DND-41 (cell line): ENCODE measurements at places on chromosomes 5 and 9.

GRCh38 chr5:130937046-130937445, 228.0 kb downstream of the HINT1 start:
- DNase-seq = no peak
- no peak overlapping the region for H3K4me3 ChIP-seq
- peaks cover 4% of the 10 kb centered on the region for H3K27me3 ChIP-seq
- H3K4me1 ChIP-seq = no peaks in the 10 kb centered on the region

DNA sequence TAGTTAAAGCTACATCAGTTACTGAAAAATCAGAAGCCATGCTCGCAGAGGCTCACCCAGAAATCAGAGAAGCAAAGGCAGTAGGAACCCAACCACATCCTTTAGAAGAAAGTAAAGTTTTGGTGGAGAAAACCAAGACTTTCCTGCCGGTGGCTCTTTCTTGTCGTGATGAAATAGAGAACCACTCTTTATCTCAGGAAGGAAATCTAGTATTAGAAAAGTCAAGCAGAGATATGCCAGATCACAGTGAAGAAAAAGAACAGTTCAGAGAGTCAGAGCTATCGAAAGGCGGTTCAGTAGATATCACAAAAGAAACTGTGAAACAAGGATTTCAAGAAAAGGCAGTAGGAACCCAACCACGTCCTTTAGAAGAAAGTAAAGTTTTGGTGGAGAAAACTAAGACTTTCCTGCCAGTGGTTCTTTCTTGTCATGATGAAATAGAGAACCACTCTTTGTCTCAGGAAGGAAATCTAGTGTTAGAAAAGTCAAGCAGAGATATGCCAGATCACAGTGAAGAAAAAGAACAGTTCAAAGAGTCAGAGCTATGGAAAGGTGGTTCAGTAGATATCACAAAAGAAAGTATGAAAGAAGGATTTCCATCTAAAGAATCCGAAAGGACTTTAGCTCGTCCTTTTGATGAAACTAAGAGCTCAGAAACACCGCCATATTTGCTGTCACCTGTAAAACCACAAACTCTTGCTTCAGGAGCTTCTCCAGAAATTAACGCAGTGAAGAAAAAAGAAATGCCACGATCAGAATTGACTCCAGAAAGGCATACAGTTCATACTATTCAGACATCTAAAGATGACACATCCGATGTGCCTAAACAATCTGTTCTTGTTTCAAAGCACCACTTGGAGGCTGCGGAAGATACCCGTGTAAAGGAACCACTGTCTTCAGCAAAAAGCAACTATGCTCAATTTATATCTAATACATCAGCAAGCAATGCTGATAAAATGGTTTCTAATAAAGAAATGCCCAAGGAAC, 47.2 kb downstream of the CMYA5 start:
- H3K4me1 ChIP-seq = peaks cover 55% of the 10 kb centered on the region
- no peak overlapping the region; the same call in 1 of the 2 replicates for H3K4me3 ChIP-seq
- no peaks in the 10 kb centered on the region for H3K36me3 ChIP-seq
- no peaks in the 10 kb centered on the region for H3K27me3 ChIP-seq
- peak overlapping the region; percentile 54 for H3K27ac ChIP-seq

GRCh38 chr9:16653491-16654399, 216.7 kb downstream of the BNC2 start:
- H3K4me3 ChIP-seq = no peak overlapping the region
- no peaks in the 10 kb centered on the region for H3K27me3 ChIP-seq
- H3K36me3 ChIP-seq = no peaks in the 10 kb centered on the region
- no peak for DNase-seq

DNA sequence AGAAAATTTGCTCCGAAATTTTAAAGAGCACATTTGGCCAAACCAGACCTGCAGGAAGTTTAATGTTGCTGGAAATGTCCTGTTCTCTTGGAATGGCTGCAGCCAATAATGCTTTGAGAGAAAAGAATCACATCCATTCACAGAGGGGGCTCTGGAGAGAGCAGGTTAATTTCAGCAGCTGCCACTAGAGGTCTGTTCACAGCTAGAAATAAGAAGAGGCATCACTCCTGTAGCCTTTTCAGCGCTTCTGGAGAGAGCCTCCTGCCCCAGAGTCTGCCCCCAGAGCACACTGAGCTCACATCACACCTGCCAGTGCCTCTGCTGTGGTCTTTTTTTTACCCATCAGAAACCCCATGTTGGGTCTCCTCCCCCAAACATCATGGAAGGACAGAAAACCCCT, 124.8 kb upstream of the RAD23B start:
- DNase-seq = no peak
- H3K4me3 ChIP-seq = no peak overlapping the region
- H3K27ac ChIP-seq = no peak overlapping the region

GRCh38 chr9:93045521-93045920, 13.0 kb upstream of the SUSD3 start:
- no peak overlapping the region for H3K27ac ChIP-seq
- no peaks in the 10 kb centered on the region for H3K27me3 ChIP-seq
- no peak overlapping the region for H3K4me3 ChIP-seq
- DNase-seq = no peak
- H3K36me3 ChIP-seq = no peaks in the 10 kb centered on the region

- no peak overlapping the region for H3K27ac ChIP-seq
- no peaks in the 10 kb centered on the region for H3K4me1 ChIP-seq
- DNase-seq = no peak
- no peaks in the 10 kb centered on the region for H3K36me3 ChIP-seq
- no peak overlapping the region for H3K4me3 ChIP-seq
Measured at GRCh38 chr9:108606401-108606800, 249.4 kb downstream of the ACTL7B start.

- no peaks in the 10 kb centered on the region for H3K27me3 ChIP-seq
- no peak overlapping the region for H3K27ac ChIP-seq
- no peaks in the 10 kb centered on the region for H3K36me3 ChIP-seq
- no peak for DNase-seq
Measured at GRCh38 chr5:55917402-55918086, 66.4 kb downstream of the IL31RA start.

GRCh38 chr5:173880306-173880985, 7.7 kb upstream of the CPEB4 start:
- no peaks in the 10 kb centered on the region for H3K4me1 ChIP-seq
- no peak overlapping the region for H3K4me3 ChIP-seq
- no peak for DNase-seq
- peaks cover 15% of the 10 kb centered on the region for H3K27me3 ChIP-seq
- no peak overlapping the region for H3K27ac ChIP-seq

GRCh38 chr5:31362529-31362900, 169.0 kb downstream of the CDH6 start:
- no peaks in the 10 kb centered on the region for H3K4me1 ChIP-seq
- H3K27me3 ChIP-seq = no peaks in the 10 kb centered on the region
- no peak overlapping the region for H3K4me3 ChIP-seq
- DNase-seq = no peak
- H3K36me3 ChIP-seq = no peaks in the 10 kb centered on the region
- H3K27ac ChIP-seq = no peak overlapping the region

- no peaks in the 10 kb centered on the region for H3K4me1 ChIP-seq
- H3K27ac ChIP-seq = no peak overlapping the region
- no peaks in the 10 kb centered on the region for H3K36me3 ChIP-seq
- H3K27me3 ChIP-seq = no peaks in the 10 kb centered on the region
Measured at GRCh38 chr5:122263352-122264030, 48.5 kb upstream of the SNCAIP start.

DNA sequence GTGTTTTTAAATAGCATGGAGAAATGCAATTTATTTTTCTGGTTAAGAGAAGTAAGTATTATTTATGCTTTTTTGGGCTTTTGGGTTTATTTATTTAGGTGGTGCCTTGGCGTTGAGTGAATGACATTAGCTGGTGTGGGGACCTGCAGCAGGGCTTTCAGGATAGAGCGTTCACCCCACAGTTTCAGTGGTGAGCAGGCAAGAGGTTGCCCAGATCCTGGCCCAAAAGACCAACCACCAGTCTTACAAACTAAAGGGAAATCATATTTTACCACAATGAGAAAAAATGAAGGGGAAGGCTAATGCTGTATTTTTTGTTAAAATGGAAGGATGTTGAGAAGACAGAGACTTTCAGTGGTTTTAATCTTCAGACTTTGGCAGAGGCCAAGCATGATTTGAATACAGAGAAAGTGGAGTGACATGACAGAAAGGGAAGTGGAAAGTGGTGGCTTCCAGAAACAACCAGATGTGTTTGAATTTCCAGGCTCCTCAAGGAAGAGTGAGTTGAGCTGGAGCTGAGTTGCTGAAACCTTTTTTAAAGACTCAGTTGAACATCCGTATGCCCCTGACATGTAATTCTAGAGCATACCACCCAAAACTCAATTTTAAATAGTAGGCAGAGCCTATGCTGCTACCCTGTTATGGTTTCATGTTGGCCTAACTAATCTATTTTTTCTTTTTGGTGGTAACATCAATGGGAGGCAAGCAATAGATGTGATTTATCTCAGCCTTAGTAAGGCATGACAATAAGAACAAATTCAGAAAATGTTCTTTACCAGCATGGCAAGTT, 94.8 kb downstream of the AOPEP start:
- no peak overlapping the region for H3K4me3 ChIP-seq
- H3K27me3 ChIP-seq = no peaks in the 10 kb centered on the region
- H3K27ac ChIP-seq = no peak overlapping the region
- DNase-seq = no peak

DNA sequence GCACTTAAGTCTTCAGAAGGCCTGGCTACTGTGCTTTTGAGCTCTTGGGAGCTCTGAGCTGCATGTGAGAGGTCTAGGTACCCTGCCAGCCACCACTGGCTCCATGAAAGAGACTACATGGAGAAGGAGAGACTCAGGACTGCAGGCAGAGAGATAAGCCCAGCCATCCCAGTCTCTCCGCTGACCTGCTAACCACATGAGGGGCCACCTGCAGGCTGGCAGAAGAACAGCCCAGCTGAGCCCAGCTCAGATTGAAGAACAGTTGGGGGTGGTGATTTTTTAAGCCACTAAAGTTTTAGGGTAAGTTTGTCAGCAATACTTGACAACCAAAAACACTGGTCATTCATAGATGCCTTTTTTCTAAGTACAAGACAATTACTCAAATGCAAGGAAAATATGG, 205.0 kb upstream of the PRDM9 start:
- no peaks in the 10 kb centered on the region for H3K27me3 ChIP-seq
- H3K27ac ChIP-seq = no peak overlapping the region
- no peak overlapping the region for H3K4me3 ChIP-seq
- H3K4me1 ChIP-seq = no peaks in the 10 kb centered on the region
- no peaks in the 10 kb centered on the region for H3K36me3 ChIP-seq

GRCh38 chr5:143824851-143825720, 13.1 kb downstream of the HMHB1 start:
- H3K27me3 ChIP-seq = no peaks in the 10 kb centered on the region
- DNase-seq = peak; percentile 91
- H3K4me3 ChIP-seq = no peak overlapping the region
- H3K27ac ChIP-seq = peak overlapping the region; percentile 79

DNA sequence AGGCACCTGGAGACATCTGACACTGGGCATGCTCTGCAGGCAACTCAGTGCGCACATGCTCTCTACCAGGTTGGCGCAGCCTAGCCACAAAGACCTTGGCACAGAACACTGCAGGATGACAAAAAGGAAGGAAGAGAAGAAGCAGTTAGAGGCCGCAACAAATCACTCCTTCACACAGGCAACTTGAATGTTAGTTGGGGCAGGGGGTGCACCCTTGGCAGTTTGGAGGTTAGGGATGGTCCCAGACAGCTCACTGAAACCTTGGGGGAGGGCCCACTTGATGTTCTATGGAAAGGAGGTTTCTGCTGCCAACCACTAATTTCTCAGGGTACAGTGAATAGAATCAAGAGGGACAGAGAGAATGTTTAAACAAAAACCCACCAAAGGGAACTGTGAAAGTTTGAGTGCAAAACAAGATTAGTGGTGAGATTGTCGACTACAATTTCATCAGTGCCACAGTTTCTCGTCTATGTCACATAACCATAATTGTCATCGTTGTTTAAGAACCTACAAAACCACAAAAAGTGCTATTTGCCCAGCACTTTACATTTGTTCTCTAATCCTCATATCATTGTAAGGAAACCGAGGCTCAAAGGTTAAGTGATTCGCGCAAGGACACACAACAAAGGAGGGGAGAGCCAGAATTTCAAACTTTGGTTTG, 48.7 kb downstream of the FBXW11 start:
- H3K4me3 ChIP-seq = no peak overlapping the region
- H3K27me3 ChIP-seq = no peaks in the 10 kb centered on the region
- peak; percentile 45 for DNase-seq
- peaks cover 10% of the 10 kb centered on the region for H3K4me1 ChIP-seq
- H3K27ac ChIP-seq = no peak overlapping the region

GRCh38 chr5:176875014-176875550, 24.1 kb downstream of the HK3 start:
- peaks cover 25% of the 10 kb centered on the region for H3K4me1 ChIP-seq
- peaks cover 28% of the 10 kb centered on the region for H3K27me3 ChIP-seq
- H3K27ac ChIP-seq = no peak overlapping the region
- H3K4me3 ChIP-seq = no peak overlapping the region
- no peaks in the 10 kb centered on the region for H3K36me3 ChIP-seq

GRCh38 chr9:106613250-106613737, 249.7 kb upstream of the ZNF462 start:
- H3K4me3 ChIP-seq = no peak overlapping the region
- no peak for DNase-seq
- H3K4me1 ChIP-seq = no peaks in the 10 kb centered on the region
- no peak overlapping the region for H3K27ac ChIP-seq

GRCh38 chr5:150163547-150164059, 3.0 kb upstream of the CDX1 start:
- no peak overlapping the region for H3K4me3 ChIP-seq
- H3K27me3 ChIP-seq = no peaks in the 10 kb centered on the region
- no peak for DNase-seq
- no peaks in the 10 kb centered on the region for H3K36me3 ChIP-seq
- H3K4me1 ChIP-seq = peaks cover 30% of the 10 kb centered on the region
- no peak overlapping the region for H3K27ac ChIP-seq

DNA sequence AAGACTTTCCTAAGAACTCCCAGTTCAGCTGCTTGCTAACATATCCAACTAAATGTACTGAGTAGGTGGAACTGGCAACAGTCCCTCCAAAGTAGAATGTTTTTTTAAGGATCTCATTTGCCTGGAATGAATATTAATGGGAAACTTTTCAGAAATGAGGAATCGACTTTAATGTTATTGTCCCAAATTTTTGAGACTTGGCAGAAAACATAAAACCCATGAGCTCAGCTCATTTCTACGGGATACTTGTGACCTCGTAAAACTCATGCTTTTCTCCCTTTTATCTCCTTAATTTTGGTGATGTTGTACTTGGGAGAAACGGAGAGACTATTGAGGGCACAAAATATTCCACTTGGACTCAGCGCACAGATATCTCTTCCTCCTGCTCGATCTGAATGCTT, 296.8 kb downstream of the EBF1 start:
- DNase-seq = no peak
- H3K4me3 ChIP-seq = no peak overlapping the region
- H3K27me3 ChIP-seq = no peaks in the 10 kb centered on the region
- H3K4me1 ChIP-seq = no peaks in the 10 kb centered on the region

GRCh38 chr5:51389288-51389576, 6.0 kb downstream of the ISL1 start:
- no peak overlapping the region for H3K4me3 ChIP-seq
- no peak overlapping the region for H3K27ac ChIP-seq
- DNase-seq = no peak
- H3K36me3 ChIP-seq = no peaks in the 10 kb centered on the region
- no peaks in the 10 kb centered on the region for H3K4me1 ChIP-seq
- H3K27me3 ChIP-seq = peaks cover 25% of the 10 kb centered on the region

- H3K4me3 ChIP-seq = no peak overlapping the region
- peaks cover 10% of the 10 kb centered on the region for H3K4me1 ChIP-seq
- no peak for DNase-seq
- no peaks in the 10 kb centered on the region for H3K27me3 ChIP-seq
- no peak overlapping the region for H3K27ac ChIP-seq
Measured at GRCh38 chr5:16135506-16135905, 44.1 kb downstream of the MARCHF11 start.

- DNase-seq = no peak
- no peaks in the 10 kb centered on the region for H3K36me3 ChIP-seq
- no peak overlapping the region for H3K4me3 ChIP-seq
- no peaks in the 10 kb centered on the region for H3K4me1 ChIP-seq
- no peaks in the 10 kb centered on the region for H3K27me3 ChIP-seq
Measured at GRCh38 chr9:111095441-111095840, 57.2 kb upstream of the LPAR1 start.
